ENCODE measurements at places on chromosomes 2 and 18.

DNA sequence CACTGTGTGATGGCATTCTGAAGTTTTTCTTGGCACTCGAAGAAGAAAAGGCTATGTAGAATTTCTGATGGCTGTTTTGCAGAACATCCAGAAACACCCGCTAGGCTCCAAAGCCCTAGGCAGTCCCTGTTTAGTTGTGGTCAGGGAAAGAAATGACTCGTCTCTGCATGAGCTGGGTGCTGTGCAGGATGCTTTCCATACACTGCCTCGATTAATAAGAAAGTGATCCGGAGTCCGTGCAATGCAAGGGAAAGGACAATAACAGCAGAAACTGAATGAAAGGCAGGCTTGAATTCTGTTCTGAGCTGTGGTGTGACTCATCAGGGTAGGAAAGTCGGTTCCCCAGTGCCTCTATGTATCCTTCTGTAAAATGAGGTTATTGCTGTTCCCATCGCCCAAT is 18.7 kb downstream of the MAPRE3 start:
- DNase-seq: no peak

DNA sequence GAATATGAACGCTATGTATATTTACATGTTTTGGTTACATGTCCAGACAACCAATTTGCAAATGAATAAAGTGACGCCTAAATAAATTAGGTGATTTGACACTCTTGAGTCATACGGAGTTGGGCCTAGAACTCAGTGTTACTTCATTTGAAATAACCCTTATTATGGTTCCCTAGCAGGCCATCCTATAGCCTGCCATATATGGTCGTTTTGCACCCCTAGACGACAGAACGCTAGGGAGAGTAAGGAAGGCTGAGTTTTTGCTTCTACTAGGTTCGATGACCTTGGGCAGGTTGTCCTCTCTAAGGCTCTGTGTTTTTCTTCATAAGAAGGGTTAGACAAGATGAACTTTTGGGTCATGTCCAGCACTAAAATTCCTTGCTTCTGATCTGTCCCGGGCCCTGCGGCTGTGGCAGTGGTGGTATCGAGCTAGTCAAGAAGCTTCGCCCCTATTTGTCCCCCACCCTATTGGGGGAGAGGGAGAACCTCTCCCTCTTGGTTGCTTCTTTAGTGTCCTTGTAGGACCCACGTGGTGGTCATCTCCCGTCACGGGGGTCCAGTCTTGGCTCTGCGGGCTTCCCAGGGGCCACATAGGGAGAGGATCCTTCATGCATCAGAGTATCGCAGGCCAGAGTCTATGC is 574 bp upstream of the EML4 start:
- no peak for DNase-seq

DNA sequence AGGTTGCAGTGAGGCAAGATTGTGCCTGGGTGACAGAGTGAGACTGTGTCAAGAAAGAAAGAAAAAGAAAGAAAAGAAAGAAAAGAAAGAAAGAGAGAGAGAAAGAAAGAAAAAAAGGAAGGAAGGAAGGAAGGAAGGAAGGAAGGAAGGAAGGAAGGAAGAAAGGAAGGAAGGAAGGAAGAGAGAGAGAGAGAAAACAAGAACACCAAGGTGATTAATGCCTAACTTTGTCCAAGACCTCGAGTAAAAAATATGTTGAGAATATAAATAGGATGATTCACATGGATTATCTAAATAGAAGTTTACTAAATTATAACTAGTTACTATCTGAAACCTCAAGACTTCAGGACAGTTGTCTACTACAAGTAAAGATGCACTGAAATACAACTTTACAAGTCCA is 7.2 kb downstream of the PECR start:
- no peak for DNase-seq

- no peak for DNase-seq
Observed at GRCh38 chr18:74381621-74382295, 66.1 kb downstream of the C18orf63 start.

- no peak for DNase-seq
Observed at GRCh38 chr2:176100547-176101140, 1.0 kb downstream of the HOXD12 start.
